Activated CD8-positive, alpha-beta T cell treated with anti-CD3 and anti-CD28 coated beads, Interleukin-2, amount 10 ng/mL, durations not matched to agents 7 days and 5 days (primary cell): ENCODE measurements at places on chromosomes 11 and 22. TPM values are rescaled to one million over a fixed set of nuclear protein-coding genes. Genes with fewer than 3 reads are reported as not detected.

NFAM1 gene
- total RNA-seq, result 0.05 TPM

KREMEN1 gene
- total RNA-seq, result not detected

VWA5A gene
- total RNA-seq, result 3.8 TPM

GRCh38 chr11:85772695-85773094 lies 38.2 kb downstream of the SYTL2 start:
- DNase-seq, result no peak

DRG1 gene
- total RNA-seq, result 84.0 TPM

POU2AF2 gene
- total RNA-seq, result not detected

- no peak for DNase-seq
These were observed 21.2 kb upstream of the BLID start for GRCh38 chr11:122137078-122137793.

DNA sequence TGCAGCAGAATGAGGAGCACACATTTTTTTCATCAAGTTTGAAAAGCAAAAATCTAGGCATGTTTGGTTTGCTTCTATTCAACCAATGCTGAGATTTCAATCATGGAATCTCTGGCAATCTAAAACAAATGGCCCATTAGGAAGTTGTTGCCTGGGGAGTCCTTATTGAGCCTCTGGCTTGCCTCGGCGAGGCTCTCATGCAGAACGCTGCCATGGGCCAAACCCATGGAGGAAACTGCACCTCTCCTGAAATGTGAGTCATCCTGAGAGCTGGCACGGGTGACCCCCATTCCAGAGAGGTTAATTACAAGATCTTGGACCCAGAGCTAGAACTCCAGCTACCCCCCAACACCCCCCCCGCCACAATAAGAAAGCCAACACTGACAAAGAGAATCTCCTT lies 80.7 kb downstream of the MN1 start:
- no peak for DNase-seq

GRCh38 chr22:28514321-28514821 lies 165.3 kb downstream of the TTC28 start:
- no peak for DNase-seq
